ENCODE measurements at places on chromosomes 7 and 10.

DNA sequence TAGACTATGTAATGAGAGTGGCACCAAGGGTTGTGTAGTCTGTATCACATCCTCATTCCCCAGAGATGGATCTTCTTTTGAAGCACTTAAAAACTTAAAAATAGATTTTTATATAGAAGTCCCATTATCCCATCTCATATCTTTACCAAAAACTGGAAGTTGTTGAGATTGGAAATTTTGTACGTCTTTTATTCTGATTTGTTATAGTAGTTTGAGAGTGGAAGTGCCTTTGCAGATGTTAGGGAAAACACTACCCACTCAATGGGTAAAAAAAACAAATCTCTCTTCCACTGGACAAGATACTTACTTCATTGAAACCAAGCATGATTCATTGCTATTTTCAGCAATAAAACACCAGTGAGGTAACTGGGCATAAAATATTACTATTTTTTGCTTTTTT is 184.4 kb downstream of the MACC1 start:
- no peak for DNase-seq

- DNase-seq: no peak
These were observed 128.7 kb upstream of the JCAD start for GRCh38 chr10:30188101-30188500.

DNA sequence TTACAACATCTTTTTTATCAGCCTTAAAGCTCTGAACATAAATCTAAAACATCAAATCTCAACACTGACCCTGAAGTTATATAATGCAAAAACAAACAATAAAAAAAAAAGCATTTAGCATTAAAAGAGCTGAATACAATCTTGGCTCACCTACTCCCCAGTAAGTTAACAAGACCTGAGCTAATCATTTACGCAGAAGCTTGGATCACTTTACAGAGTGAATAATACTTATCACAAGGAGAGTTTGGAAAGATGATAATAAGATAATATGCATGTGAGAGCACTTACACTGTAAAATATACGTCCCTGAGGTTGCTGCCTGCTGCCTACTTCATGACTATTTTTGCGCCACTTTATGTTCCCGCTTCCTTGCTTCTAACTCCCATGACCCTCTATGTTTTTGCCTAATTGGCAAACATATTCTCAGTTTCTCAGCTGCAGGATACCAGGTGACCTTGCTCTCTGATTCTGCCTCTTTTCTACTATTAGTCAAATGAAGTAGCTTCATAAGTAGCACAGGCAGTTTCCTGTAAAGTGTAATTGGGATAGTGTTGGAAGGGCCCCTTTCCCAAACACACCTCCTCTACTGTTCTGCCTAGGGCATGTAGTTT is 333.6 kb downstream of the LRRTM3 start:
- DNase-seq: no peak

DNA sequence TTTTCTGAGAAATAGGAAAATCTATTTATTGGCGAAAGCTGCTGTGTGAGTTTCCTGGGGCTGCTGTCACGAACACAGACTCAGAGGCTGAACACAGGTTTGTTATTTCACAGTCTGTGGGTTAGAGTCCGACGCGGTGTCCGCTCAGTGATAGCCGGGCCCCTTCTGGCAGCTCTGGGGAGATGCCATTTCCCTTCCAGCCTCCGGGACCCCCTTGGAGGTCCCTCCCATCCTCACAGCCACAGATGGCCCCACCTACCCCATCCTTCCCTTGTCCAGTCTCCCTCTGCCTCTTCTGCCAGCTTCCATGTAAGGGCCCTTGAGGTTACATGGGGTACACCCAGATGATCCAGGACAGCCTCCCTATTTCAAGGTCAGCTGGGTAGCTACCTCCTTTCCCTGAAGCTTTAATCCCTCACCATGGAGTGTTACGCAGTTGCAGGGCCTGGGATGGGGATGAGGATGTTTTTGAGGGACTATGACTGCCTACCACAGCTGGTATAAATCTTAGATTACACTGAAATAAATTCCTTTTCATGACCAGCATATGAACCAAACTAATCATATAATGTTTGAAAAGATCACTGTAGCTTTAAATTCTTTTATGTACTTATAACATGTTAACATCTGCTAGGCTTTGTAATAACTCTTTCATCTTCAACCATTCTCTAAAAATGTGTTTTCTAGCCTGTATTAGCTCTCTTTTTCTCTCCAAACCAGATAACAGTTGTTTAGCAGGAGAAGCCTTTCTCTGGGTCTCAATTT is 98.5 kb downstream of the WDR37 start:
- no peak for DNase-seq

GRCh38 chr7:88922944-88923343 is 127.4 kb upstream of the TEX47 start:
- no peak for DNase-seq

- DNase-seq: no peak
These were observed 233.3 kb downstream of the NSUN6 start for GRCh38 chr10:18417950-18418527.

- no peak for DNase-seq
These were observed 37.2 kb downstream of the ERLIN1 start for GRCh38 chr10:100148353-100149211.

DNA sequence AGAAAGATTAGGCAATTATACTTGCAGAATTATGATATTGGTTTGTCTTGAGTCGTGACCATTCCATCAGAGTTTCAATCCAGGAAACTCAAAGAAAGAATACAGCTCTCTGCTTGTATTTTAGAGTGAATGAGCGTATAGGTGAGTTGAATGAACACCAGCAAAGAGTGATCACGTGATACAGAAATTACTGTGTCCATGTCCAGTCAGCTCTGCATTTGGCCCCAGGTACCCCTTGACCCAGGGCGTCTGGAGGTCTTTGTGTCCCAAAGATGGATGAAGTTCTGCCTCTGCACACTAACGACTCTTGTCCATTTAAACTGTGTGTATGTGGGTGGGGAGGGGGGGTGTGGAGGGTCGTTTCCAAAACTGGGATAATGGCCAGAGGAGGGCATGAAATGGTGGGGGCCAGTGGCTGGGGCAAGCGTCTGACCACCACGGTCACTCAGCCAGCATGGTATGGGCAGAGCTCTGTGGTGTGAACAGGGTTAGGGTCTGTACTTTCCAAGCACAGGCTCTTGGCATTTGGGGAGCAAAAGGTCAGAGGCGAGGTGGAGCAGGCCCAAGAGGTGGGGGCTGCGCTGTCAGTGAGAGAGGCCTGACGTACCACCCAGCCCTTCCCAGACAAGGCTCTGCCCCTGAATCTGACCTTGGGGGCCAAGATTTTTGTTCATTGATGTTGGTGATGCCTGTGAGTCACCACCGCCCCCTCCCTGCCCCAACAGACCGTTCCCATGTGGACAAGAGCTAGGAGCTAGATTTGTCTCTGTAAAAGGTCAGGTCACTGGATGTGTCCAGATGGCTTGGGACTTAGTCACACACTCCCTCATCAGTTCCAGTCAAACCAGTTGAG is 1.4 kb downstream of the PTPRE start:
- no peak for DNase-seq

DNA sequence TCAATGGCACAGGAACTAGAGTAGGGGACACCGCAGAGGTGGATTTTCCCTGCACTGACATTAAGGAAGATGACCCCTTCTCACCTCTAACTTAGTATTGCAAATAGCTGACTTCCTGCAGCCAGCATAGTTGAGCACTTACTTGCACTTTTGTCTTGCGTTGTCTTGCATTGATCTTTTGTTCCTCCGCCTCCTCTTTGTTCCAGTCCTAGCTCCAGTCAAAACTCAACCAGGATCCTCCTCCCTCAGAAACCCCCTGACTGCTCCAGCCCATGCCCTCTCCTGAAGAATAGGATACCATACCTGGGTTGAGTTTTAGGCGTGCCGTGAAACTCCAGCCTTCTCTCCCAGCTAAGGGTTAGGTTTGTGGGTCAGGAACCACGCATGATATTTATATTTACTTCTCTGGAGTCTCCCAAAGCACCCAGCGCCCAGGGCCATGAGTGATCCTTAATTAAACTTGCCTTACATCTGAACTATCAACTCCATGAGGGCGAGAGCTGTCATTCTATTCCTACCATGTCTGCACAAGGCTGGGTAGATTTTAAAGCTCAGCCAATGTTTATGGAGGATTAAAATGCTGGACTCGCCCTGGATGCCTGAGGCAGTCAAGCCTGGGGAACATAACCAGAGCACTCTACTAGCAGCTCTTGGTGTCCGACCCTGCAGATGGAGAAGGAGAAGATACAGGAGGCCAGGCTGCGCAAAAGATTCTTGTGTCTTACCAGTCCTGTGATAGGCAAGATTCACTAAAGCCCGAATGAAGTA is 14.1 kb downstream of the ZNF467 start:
- no peak for DNase-seq

GRCh38 chr10:124285587-124286527 is 132.9 kb downstream of the OAT start:
- no peak for DNase-seq

GRCh38 chr7:96188591-96188991 is 133.3 kb downstream of the SLC25A13 start:
- no peak for DNase-seq

GRCh38 chr10:47357131-47357582 is 9.0 kb downstream of the RBP3 start:
- no peak for DNase-seq

- DNase-seq: no peak
These were observed 9.1 kb upstream of the DENND2A start for GRCh38 chr7:140649556-140650205.

- no peak for DNase-seq
These were observed 191.7 kb downstream of the ARL4A start for GRCh38 chr7:12879139-12879538.

DNA sequence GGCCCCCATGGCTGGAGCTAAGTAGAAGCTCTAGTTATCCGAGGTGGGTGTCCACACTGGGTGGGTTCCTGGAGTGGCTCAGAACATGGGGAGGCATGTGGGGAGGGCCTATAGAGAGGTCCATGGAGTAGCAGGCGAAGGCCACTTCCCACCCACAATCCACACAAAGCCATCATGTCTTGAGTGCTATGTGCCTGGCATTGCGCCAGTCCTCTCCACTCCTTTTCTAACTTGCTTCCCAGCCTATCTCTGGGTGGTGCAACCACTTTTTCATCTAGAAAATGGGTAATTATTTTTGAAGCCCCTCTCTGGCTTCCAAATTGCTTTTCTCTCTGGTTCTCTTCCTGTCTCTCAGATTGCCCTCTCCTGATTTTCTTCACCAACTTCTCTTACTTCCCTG is 263.6 kb downstream of the PHTF2 start:
- DNase-seq: no peak

GRCh38 chr7:108290459-108291151 is 160.4 kb upstream of the LAMB4 start:
- no peak for DNase-seq

DNA sequence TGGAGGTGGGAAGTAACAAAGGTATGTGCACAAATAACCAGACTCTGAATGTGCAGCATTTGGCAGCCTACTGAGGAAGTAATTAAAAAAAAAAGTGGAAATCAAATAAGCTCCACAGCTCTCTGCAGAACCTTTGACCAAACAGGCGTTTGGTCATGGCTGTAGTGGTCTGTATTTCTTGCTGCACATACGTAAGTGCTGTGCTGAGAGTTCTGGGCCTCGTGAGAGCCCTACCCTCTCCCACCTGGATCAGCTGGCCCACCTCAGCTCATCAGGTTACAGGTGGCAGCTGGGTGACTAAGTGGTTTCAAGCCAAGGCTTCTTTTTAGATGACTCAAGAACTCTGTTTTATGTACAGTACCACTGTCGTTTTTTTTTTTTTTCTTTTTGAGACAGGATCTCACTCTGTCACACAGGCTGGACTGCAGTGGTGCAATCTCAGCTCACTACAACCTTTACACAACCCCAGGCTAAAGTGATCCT is 178.2 kb upstream of the KLF6 start:
- DNase-seq: no peak

DNA sequence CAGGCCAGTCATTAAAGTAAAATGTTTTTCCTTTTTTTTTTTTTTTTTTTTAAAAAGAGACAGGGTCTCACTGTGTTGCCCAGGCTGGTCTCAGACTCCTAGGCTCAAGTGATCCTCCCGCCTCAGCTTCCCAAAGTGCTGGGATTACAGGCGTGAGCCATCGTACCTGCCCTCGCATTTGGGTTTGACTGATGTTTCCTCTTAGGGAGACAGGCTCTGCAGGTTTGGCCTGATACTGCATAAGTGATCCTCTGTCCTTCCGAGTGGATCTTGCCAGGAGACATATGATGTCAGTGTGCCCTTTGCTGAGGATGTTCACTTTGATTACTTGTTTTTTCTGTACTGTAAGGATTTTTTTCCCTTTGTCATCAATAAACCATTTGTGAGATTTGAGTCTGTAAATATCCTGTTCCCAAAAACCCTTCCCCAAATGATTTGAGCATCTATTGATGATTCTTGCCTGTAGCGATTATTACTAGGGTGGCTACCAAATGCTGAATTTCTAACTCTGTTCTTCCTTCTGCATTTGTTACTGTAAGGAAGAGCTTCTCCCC is 19.7 kb downstream of the LIMK1 start:
- no peak for DNase-seq

DNA sequence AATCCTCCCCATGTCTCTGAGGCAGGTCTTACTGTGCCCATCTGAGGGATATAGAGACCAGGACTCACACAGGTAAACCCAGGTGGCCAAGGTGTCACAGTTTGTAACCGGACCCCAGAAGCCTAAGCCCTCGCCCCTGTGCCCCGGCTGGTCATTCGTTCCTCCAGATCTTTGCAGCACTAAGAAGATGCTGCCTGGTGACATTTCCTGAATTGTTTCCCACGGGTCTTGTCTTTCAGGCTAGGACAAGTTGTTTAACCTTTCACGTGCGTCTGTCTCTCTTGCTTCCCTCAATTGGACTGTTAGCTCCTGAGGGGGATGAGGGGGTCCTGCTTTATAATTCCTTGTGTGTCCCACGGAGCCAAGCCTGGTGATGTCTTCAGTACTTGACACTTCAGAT is 158.0 kb downstream of the KCNMA1 start:
- DNase-seq: no peak

DNA sequence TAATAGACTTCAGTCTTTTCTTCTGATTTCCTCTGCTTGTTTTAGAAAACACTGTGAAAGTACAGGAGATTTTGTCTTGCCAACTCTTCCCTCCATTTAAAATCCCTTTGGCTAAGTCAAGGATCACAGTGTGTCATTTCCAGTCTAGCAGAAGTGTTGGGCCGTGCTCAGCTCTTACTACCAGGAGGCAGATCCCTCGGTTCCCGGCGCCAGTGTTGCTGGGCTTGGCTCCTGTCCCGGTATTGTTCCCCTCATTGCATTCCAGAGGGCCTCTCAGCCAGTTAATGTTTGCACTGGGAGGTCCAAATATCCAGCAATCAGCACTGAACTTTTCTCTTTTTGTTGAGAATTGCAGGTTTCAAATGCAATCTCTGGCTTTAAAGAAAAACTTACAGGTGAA is 612.1 kb upstream of the MGMT start:
- DNase-seq: no peak

DNA sequence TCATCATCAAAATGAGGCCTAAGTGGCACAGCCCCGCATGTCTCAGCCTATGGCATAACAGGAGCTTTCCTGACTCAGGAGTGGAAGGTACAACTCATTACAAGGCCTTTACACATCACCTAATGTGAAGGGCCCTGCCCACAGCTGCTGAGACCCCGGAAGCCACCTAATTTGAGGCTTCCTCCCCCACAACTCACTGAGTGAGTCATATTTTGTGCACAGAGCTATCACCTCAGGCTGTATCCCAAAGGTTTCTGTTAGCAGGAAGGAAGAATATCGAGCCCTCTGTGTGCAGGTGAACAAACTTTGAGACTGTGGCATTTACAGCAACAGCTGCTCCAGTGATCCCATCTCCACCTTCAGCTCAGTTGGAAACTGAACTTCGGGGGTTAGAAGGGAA is 20.6 kb downstream of the HTR5A start:
- no peak for DNase-seq

GRCh38 chr10:130638991-130639390 is 502.8 kb downstream of the GLRX3 start:
- DNase-seq: no peak

- DNase-seq: no peak
These were observed 80.3 kb downstream of the ANK3 start for GRCh38 chr10:60309371-60309770.

All from DMS 273 treated with DMSO at 0.1 percent for 48 hours (cell line).